Effector memory CD4-positive, alpha-beta T cell (primary cell): ENCODE measurements at places on chromosomes 7 and 10.

- DNase-seq, result no peak
Observed at GRCh38 chr7:55277916-55278315, 87.2 kb upstream of the LANCL2 start.

DNA sequence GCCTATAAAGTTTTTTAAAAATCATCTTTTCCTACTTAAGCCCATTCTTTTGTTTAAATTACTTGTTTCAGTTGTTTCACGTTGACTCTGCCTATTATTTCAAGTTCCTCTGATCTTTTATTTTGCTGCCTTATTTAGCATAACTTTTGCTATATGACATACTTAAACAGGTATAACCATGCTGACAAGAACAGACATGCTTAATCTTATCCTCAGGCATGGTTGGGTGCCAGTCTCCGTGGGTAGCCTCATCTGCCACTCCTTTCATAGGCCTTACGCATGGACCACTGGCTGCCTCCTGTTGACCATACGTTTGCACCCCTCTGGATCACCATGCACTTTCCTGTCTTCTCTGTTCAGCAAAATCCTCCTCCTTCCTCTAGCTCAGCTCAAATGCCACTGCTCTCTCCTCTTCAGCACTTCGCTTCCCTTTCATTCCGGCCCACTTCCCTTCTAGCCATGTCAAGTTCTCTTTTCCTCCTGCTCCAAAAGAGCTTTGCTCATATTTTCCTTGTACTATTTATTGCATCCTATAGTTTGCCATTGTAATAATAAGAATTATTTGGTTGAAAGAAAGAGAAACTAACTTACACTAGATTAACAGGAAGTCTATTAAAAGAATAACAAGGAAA lies 10.0 kb upstream of the TSPAN33 start:
- no peak for DNase-seq

GRCh38 chr10:97744405-97745035 lies 7.6 kb downstream of the ZFYVE27 start:
- DNase-seq, result no peak

DNA sequence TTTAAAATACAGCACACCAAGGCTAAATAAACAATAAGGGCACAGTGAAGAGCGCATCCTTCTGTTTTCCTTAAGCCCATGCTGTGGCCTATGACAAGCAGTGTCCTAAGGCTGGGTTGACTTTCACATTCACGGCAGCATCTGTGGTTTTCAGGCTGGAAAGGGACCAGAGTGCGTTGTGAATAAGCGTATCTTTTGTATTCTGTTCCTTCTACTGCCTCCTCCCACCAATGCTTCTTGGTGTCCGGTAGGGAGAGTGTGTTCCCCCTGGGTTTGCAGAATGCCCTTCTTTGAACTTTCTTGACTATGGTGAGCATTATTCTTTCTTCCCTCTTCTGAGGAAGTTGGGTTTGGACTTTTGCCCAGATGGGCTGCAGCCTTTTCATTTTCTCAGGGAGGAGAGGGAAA lies 73.6 kb downstream of the ABCA13 start:
- DNase-seq, result no peak

- DNase-seq, result no peak
Observed at GRCh38 chr10:105840288-105840770, 1199.2 kb downstream of the SORCS3 start.

- no peak for DNase-seq
Observed at GRCh38 chr10:30398788-30399187, 35.2 kb upstream of the MAP3K8 start.
